ENCODE measurements at places on chromosomes 16 and 17.
A peak's percentile ranks its signal among the peaks of the same experiment; 100 is the strongest.

- no peak for DNase-seq
These were observed 26.7 kb upstream of the JPT2 start for GRCh38 chr16:1651094-1651973.

GRCh38 chr17:61862105-61862574, 1.2 kb downstream of the BRIP1 start:
- DNase-seq = no peak

- DNase-seq = no peak
These were observed 21.9 kb downstream of the AIPL1 start for GRCh38 chr17:6413065-6413464.

DNA sequence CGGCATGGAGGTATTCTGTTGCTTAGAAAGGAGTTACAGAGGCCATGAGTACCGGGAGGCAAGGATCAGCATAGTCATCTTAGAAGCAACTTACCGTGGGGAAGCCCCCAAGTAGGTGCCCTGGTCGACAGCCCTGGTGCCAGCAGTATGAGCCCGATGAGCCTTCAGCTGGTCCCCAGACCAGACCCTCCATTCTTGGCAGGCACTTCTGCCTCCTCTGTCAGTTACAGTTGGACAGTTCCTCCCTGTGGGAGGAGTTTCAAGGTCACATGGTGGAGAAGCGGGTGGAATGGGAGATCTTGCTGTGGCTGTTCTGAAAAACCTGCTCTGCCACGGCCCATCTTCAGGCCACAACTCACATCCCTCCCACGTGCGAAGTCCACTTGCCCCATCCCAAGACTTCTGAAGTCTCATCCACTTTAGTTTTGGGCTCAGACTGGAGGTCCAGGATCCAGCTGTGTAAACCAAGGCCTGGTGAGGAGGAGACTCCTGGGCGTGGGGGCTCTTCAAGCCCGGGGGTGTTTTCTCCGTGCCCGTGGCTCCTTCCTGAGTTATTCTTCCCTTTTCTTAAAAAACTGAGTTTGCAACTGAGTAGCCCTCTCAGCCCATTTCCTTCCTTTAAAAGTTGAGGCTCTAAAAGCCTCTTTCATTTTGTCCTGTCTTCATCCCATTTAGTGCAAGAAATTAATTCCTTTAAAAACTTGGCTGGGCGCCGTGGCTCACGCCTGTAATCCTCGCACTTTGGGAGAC, 133.5 kb downstream of the SEC14L1 start:
- DNase-seq = no peak

GRCh38 chr17:27519550-27519949, 63.3 kb downstream of the KSR1 start:
- DNase-seq = no peak

GRCh38 chr16:58487566-58488351, 12.2 kb upstream of the NDRG4 start:
- DNase-seq = peak; percentile 61

GRCh38 chr16:70508752-70509151, 14.6 kb downstream of the COG4 start:
- no peak for DNase-seq

GRCh38 chr16:56549744-56550385, 15.0 kb upstream of the MT4 start:
- DNase-seq = no peak

DNA sequence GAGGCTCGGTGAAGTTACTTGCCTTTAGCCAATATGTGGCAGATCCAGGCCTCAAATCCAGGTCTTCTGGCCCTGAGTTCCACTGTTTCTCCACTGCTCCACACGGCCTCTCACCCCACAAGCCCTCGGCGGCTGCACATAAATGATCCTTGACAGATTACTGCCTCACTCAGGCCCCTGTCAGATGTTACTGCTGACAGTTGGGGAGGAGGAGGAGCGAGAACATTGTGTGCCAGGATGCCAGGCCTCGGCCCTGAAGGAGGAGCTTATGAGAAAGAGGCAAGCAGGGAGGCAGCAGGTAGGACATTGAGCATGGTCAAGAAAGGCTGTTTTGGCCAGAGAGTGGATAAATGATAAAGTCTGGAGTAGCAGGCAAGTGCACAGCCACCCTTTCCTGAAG, 88.6 kb downstream of the RAB11FIP4 start:
- DNase-seq = no peak

- no peak for DNase-seq
These were observed 167.1 kb upstream of the ZFHX3 start for GRCh38 chr16:73214825-73215677.

GRCh38 chr17:59505610-59506276, 59.7 kb upstream of the DHX40 start:
- DNase-seq = no peak

GRCh38 chr17:45628019-45628418, 137.5 kb upstream of the PLEKHM1 start:
- no peak for DNase-seq

GRCh38 chr16:76535-77272, 1.3 kb upstream of the MPG start:
- no peak for DNase-seq

GRCh38 chr17:80382956-80383355, 32.0 kb upstream of the ENDOV start:
- DNase-seq = no peak

- no peak for DNase-seq
These were observed 17.8 kb downstream of the CLUH start for GRCh38 chr17:2693561-2694380.

DNA sequence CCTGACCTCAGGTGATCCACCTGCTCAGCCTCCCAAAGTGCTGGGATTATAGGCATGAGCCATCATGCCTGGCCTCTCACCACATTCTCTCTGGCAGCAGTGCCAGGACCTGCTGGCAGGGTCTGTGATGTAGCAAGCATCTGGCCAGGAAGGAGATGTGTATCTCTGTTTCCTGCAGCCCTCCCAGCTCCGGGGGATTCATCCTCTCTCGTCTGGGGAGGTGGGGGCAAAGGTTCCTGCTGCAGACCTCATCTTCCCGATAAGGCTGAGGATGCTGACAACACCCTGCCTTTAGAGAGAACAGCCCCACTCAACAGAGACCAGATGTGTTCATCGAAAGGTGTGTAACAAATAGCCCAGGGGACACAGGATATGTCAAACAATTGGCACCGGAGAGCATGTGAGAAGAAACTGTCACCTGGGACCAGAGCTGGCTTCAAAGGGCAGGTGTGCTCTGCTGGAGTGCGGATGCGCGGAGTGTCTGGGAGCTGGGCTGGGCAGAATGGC, 54.8 kb upstream of the SEC14L1 start:
- DNase-seq = no peak

GRCh38 chr16:20401066-20401465, 3.5 kb downstream of the PDILT start:
- DNase-seq = no peak

DNA sequence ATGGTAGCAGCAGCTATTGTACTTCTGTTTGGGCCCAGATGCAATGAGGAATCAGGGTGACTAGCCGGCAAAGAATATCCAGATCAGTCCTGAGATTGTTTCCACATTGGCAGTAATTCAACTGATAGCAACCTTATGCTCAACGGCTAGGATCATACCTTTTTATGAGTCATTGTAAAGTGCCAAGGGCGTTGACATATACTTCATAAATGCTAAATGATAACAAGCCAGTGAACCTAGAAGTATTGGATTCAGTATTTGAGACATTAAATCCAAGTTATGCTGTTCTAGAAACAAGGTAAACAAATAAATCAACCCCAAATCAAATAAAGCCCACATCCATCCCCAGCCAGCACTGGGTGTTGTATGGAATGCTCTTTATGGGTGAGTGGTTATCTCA, 207.1 kb upstream of the ZFHX3 start:
- no peak for DNase-seq

DNA sequence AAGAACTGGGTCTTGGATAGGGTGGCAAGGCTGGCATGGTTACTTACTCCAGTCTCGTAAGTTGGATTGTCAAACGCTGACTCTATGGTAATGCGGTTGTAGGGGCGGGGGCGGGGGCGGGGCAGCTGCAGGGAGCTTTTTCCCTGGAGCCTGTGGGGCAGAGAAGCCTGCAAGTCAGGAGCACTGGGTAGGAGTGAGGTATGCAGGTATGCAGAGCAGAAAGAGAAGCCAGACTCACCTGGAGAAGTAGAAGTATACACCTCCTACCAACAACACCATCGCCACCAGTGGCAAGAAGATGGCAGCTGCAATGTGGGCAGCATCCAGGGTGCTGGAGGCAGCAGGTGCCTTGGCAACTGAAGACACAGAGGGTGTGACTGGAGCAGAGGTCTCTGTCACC, 4.8 kb upstream of the PHF12 start:
- no peak for DNase-seq

- no peak for DNase-seq
These were observed 3.6 kb upstream of the XAF1 start for GRCh38 chr17:6752068-6752909.

DNA sequence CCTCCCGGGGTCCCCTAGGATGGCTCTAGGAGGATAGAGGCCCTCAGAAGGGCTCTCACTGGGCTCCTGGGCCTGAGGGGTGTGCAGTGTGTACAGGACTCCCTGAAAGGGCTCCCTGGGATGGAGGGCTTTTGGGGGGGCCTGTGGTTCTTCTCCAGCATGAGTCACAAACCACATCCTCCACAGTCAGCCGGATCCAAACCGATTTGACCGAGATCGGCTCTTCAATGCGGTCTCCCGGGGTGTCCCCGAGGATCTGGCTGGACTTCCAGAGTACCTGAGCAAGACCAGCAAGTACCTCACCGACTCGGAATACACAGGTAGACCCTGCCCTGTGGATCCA, 4.5 kb downstream of the TRPV2 start:
- DNase-seq = no peak

GRCh38 chr17:44293509-44294226, 14.7 kb upstream of the RUNDC3A start:
- DNase-seq = no peak

DNA sequence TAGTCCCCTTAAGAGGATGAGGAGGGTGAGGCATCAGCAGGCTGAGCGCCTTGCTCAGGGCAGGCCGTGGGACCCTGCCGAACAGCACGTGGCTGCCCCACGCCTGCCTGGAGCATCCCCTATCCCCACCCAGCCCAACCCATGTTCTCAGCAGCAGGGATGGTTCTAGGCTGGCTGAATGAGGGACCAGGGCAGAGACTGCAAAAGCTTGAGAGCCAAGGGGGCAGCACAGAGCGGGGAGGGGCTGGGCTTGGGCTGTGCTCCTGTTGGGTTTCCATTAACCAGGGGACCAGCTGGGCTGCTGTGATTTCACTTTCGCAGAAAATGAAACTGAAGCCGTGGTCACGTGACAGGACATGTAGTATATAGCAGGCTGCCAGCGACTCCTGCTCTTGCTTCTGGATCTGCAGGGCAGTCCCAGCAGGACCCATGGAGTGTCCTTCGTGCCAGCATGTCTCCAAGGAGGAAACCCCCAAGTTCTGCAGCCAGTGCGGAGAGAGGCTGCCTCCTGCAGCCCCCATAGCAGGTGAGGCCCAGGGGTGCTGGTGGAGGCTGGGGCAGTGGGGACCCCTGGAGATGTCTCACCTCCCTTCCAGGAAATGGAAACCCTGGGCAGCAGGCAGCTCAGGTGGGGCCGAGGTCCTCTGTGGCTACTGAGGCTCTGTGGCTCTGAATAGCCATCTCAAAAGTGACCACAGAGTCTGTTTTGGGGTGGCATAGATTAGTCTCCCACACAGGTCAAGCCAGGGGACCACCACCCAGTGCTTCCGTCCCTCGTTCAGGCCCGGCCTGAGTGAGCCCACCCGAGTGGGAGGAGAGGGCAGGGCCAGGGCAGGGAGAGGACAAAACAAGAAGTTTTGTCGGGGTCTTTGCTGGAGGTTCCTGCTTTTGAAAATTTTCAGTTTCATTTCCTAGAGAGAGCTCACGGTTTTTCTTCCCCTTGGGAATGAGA, 2.9 kb downstream of the RNF213 start:
- DNase-seq = peak; percentile 67

DNA sequence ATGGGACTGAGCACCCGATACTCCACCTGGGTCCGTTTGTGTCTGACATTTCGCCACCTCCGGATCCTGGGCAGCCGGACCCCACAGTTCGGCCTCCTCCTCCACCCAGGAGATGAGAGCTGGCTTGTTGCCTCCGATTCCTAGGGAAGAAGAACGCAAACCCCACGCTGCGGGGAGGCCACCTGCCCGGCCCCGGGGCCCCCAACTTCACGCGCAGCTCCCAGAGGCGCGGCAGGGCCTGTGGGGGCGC, 542 bp downstream of the ZNF764 start:
- peak; percentile 40 for DNase-seq

DNA sequence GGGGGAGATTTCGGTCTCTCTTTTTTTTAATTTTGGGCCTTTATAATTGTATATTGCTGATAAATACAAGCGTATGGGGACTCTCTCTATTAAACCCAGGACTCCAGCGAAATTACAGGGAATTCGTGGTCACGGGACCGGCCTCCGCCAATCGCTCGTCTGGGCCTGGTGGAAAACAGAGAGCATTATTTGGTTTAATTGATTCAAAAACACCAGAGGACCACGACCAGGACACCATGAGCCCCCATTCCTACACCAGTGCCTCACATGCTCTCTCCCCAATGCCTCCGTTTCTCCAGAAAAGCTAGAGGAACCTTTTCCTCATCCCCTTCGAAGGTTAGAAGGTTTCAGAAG, at the start of gene HOXB2:
TSS of gene HOXB2 (minus strand) at position 88 of the 354 bp plus-strand sequence. CDS start 198 bp downstream, outside the sequence.
- no peak for DNase-seq

- no peak for DNase-seq
These were observed at the start of gene CENPX for GRCh38 chr17:82022310-82022980. CENPX (minus strand) TSS chr17:82022878; CDS start chr17:82022861, 17 bp downstream.

DNA sequence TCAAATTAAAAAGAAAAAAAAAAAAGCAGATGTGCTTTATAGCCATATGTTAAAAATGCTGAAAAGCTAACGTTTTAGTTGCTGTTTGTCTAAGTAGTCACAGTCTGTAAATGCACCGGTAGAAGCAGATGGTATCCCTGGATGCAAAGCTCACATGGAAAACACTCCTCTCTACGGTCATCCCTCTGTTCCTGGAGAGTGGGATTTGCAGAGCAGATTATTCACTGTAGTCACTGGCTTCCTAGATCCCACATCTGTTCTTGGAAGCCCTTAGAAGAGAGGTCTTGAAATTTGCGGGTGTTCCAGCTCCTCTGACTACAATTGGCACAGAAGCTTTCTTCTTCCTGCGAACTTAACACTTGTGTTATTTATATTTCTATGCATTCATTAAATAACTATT, 186.6 kb downstream of the PMP22 start:
- no peak for DNase-seq

GRCh38 chr16:83602761-83603722, 204.7 kb upstream of the HSBP1 start:
- no peak for DNase-seq

- DNase-seq = no peak
These were observed 9.2 kb downstream of the DYNC1LI2 start for GRCh38 chr16:66741950-66742808.

DNA sequence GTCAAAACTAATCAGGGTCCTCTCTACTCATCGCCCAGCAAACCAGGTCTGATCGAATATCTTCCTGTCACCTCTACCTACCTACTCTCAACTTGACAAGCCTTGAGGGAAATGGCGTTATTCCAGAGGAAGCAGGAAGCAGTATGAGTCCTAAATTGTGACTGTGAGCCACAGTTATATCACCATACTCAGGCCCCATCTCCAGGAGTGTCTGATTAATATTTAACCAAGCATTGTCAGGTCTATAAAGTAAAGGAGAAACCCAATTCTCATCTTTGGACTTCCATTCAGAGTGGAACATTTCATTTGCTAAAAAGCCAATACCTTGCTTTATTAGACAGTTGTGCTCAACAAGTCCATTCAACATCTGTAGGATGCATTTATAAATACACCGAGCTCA, 17.8 kb upstream of the CLEC3A start:
- no peak for DNase-seq

Measured in stimulated activated CD4-positive, alpha-beta T cell treated with anti-CD3 and anti-CD28 coated beads, Interleukin-15, amount 100 ng/mL, for 1 hour (primary cell).